ENCODE measurements at places on chromosomes 11 and 22. TPM values are rescaled to one million over a fixed set of nuclear protein-coding genes. Genes with fewer than 3 reads are reported as not detected.

- DNase-seq, result peak; percentile 65
Measured at GRCh38 chr11:3880724-3881123, 25.3 kb downstream of the STIM1 start.

GRCh38 chr22:20937794-20938671 lies 20.8 kb downstream of the CRKL start:
- DNase-seq, result no peak

- no peak for DNase-seq
Measured at GRCh38 chr22:30945653-30946052, 22.9 kb downstream of the MORC2 start.

Gene CYP2D6
- 7.4 TPM for polyA plus RNA-seq

DNA sequence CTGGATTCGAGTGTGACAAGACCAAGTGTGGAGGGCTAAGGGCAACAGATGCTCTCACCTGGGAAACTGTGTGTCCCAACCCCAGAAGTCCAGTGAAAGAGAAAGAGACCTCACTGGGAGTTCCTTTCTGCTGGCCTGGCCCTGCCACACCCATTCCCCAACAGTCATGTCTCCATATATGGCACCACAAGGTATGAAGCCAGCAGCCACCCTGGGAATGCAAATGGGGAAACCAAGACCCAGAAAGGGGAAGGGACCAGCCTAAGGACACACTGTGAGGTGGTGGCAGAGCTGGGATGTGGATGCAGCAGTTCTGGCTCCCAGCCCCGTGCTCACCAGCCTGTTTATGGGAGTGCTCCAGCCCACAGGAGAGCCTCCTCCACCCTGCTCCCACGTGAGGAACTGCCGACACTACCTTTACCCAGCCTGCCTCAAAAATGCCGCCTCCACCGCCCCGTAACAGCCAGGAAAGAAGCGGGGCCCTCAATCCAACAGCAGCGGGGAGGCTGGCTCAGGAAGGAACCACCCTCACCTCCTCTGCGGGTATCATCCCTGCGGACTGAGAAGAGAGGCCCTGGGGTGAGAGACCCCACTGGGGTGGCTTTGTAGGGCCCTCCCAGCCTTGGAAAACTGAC lies 12.6 kb downstream of the LMO1 start:
- no peak for DNase-seq

Gene CHRM4
- 2.7 TPM for polyA plus RNA-seq

DNA sequence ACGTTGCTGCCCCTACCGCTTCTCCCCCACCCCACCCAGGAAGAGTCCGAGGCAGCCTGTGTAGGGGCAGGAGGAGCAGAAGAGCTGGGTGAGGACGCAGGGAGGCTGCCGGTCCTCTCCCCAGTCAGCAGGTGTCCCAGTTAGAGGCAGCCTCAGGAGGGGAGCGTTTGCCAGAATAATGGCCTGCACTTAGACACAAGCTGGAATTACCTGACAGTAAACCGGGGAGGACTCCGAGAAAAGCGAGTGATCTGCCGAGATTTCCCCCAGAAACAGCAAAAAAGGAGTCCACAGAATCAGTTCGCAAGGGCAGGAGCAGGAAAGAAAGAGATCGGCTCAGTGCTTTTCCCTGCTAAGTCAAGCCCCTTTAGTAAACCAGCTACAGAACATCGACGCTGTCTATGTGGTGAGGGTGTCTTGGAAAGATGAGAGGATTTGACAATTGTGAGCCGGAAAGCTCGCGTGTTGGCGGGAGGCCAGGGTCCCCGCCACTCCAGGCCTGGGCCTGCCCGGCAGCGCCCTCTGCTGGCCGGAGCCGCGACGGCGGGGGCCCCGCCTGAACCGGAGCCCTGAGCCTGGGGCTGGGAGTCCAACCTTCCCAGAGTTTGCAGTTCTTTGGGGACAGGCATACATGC lies 17.7 kb upstream of the THRSP start:
- DNase-seq, result peak; percentile 78

All from B cell (primary cell).